CD4-positive, alpha-beta T cell treated with Interleukin-6 at 100 ng/mL for 8 hours (primary cell): ENCODE measurements at places on chromosomes 16 and 17.

- peak; percentile 36 for DNase-seq
Measured at GRCh38 chr16:81451753-81452680, 7.4 kb downstream of the CMIP start.

DNA sequence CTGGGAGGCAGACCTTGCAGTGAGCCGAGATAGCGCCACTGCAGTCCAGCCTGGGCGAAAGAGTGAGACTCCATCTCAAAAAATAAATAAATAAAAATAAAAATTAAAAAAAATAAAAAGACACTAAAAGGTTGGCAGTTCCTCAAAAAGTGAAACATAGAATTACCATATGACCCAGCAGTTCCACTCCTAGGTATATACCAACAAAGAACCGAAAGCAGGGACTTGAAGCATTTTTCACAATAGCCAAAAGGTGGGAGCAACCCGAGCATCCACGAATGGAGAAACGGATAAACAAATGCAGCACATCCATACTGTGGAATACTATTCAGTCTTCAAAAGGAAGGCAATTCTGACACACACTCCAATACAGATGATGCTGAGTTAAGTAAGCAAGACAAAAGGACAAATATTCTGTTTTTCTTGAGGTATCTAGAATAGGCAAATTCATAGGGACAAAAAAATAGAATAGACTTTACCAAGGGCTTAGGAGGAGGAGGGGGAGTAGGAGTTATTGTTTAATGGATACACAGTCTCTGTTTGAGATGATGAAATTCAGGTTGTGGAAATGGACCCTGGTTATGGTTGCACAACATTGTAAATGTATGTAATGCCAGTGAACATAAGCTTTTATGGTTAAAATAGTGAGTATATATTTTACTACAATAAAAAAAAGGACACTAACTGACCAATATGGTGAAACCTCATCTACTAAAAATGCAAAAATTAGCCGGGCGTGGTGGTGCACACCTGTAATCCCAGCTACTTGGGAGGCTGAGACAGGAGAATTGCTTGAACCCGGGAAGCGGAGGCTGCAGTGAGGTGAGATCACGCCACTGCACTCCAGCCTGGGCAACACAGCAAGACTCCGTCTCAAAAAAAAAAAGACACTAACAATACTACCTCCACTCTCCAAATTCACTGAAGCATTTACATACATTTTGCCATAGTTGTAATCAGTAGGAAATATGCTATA, 27.0 kb upstream of the SLC35B1 start:
- no peak for DNase-seq

GRCh38 chr16:22198547-22199293, 7.4 kb upstream of the EEF2K start:
- no peak for DNase-seq

- DNase-seq, result no peak
Measured at GRCh38 chr17:65243838-65244625, 106.9 kb downstream of the RGS9 start.

GRCh38 chr17:67434061-67434525, 57.0 kb downstream of the PITPNC1 start:
- DNase-seq, result peak; percentile 71

GRCh38 chr16:26983426-26983825, 83.3 kb upstream of the C16orf82 start:
- no peak for DNase-seq

- no peak for DNase-seq
Measured at GRCh38 chr17:82343560-82343959, 10.0 kb upstream of the SECTM1 start.

DNA sequence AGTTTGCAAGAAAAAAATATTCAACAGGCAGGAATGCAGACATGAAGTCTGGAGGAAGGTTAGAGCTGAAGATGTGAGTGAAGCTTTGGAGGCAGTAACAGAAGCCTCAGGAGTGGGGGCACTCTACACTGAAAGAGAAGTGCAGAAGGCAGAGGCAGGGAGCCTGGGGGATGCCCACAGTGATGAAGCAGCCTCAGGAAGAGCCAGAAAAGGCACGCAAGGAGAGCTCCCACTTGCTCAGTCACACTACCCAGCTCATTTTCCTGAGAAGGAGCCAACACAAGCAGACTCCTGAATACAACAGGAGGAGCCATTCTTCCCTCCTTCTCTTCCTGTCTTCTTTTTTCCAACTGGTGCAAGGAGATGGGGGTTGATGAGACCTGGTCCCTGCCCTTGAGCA, 45.1 kb upstream of the DNAH9 start:
- DNase-seq, result no peak

- DNase-seq, result no peak
Measured at GRCh38 chr17:46769531-46770438, 48.7 kb downstream of the WNT3 start.

GRCh38 chr17:77455111-77455890, 314.5 kb downstream of the SEC14L1 start:
- DNase-seq, result no peak
